NCI-H526 treated with DMSO at 0.1 percent for 48 hours (cell line): ENCODE measurements at places on chromosomes 1 and 21.
A peak's percentile ranks its signal among the peaks of the same experiment; 100 is the strongest.

- DNase-seq, result no peak
Measured at GRCh38 chr1:28889357-28889756, 25.0 kb upstream of the EPB41 start.

- DNase-seq, result no peak
Measured at GRCh38 chr1:226108935-226109828, 46.7 kb downstream of the H3-3A start.

- no peak for DNase-seq
Measured at GRCh38 chr1:199149591-199149990, 510.8 kb downstream of the PTPRC start.

- DNase-seq, result no peak
Measured at GRCh38 chr1:116092752-116093489, 18.3 kb upstream of the MAB21L3 start.

GRCh38 chr1:7298749-7299151 lies 472.3 kb upstream of the VAMP3 start:
- DNase-seq, result no peak

- no peak for DNase-seq
Measured at GRCh38 chr1:86868477-86868876, 45.4 kb downstream of the SELENOF start.

DNA sequence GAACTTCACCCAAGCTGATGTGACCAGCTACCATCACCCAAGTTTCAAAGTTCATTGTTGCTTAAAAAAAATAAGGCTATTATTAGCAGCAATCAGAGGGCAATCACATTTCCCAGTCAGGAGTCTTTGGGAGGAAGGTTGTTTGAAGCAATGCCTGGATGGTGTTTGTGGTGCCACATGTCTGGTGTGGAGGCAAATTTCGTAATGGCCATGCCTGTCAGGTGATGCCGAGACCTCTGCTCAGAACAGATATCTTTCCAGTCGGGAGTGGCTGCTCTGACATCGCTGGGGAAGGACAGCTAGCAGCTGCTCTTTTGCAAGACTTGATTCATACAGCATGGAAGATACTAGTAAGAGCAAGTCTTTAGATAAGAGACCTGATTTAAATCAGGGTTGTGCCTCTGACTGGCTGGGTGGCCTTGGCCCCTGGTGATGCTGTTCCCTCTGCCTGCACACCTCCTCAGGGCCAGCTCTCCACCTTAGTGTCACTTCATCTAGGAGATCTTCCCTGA lies 187.8 kb upstream of the JUN start:
- DNase-seq, result no peak

GRCh38 chr1:204308023-204308628 lies 51.6 kb downstream of the PLEKHA6 start:
- DNase-seq, result no peak

DNA sequence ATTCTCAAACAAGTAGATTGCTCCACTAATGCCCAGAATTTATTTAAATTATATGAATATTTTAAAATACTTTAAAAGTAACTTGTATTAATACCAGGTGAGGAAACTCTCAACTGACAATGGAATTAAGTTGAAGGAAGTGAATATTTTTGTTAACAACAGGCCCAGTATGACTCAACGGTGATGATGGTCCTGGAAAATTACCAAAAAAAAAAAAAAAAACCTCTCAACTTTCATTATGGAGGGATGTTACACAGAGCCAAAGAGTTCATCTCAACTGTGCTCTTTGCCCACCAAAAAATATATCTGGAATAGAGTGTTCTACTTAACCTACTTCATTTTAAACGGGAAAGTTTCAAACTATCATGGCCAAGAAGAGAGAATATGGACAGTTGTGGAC lies 28.3 kb downstream of the CFH start:
- DNase-seq, result no peak

GRCh38 chr21:36661511-36662309 lies 37.2 kb upstream of the SIM2 start:
- peak; percentile 54 for DNase-seq

DNA sequence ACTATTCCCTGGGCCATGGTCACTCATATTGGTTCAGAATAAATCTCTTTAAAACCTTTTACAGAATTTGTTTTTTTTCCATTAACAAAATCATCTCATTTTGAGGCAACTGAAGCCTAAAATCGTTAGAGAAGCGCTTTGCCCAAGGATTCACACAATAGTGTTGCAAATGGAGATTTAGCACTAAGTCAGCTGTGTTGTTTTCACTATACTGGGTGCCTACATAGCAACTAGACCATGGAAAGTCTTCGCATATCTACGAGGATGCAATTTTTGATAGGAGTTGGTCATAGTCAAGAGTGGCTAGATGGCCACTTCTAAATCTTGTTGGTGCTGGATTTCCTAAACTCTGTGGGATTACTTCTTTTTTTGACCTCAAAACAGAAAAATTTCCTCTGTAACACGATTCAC lies 530 bp upstream of the TIPRL start:
- DNase-seq, result no peak

- DNase-seq, result no peak
Measured at GRCh38 chr1:156417401-156418020, 48.5 kb downstream of the RHBG start.
